Colonic mucosa (tissue), 4 donors: ENCODE measurements at places on chromosomes 7 and 10. TPM values are rescaled to one million over a fixed set of nuclear protein-coding genes. Genes with fewer than 3 reads are reported as not detected.

DNA sequence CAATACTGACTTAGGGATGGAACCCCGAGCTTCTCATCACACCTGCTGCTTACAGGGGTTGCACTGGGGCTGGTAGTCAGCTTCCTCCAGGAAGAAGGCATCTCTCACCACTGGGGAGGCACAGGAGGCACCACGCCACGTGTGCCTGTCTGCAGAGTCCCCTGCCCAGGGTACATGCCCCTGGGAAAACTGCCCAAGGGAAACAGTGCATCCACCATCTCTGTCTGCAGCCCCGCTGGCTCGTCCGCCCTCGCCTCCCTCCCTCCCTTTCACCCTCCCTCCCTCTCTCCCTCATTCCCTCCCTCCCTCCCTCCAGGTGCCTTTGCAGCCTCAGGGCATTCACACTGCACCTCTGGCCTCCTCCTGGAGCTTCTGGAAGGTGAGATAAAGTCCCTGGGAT, 101.1 kb downstream of the PTPRE start:
- DNase-seq, result no peak

- no peak for DNase-seq
These were observed 283.3 kb downstream of the PHTF2 start for GRCh38 chr7:78081888-78082287.

DNA sequence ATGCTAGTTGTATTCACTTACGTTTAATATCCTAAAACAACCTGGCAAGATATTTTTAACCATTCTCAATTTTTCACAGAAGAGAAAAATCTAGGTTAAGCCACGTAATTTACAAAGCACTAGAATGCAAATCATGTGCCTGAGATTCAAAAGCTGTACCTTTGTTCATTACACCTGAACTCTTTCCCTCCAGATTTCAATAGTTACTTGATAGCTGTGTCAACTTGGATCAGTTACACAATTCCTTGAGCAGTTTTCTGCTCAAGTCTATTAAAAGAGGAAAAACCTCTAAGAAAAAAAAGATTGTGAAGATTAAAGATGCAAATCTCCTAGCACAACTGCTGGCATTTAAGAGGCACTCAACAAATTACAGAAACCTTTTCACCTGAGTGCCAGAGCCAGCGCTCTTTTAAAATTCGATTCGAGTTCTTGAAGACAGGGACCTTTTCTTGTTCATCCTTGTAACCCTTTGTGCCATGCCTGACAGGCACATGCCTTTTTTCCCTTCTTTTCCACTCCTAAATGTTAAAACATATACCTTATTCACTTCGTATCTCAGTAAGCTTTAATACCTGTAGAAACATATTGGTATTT, 886 bp downstream of the NSUN6 start:
- DNase-seq, result no peak

GRCh38 chr7:131265227-131265626, 62.4 kb upstream of the MKLN1 start:
- no peak for DNase-seq

OR2A14 gene
- total RNA-seq, result not detected

DNA sequence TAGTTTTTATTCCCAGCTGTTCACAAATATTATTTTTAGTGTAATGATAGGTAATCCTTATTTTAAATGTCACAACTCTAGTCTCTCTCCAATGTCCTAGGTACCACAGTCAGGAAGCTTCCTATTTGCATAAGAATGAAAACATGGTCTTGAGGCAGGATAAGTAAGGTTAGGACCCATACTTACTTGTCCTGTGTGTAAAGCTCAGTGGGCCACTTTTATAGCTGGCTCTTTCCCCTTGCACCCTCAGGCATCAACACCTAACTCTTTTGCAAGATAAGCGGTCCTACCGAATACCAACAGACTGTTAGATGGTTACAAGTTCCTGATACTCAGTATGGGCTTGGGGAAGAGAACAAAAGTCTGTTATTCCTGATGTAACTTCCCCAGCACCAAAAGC, 986.9 kb downstream of the NRG3 start:
- DNase-seq, result no peak

GRCh38 chr7:157978766-157979165, 608.9 kb downstream of the PTPRN2 start:
- no peak for DNase-seq

SMIM30 gene
- 24.5 TPM for total RNA-seq

NIPSNAP2 gene
- 67.5 TPM for total RNA-seq
